ENCODE measurements at places on chromosomes 7 and 10.
A peak's percentile ranks its signal among the peaks of the same experiment; 100 is the strongest.

DNA sequence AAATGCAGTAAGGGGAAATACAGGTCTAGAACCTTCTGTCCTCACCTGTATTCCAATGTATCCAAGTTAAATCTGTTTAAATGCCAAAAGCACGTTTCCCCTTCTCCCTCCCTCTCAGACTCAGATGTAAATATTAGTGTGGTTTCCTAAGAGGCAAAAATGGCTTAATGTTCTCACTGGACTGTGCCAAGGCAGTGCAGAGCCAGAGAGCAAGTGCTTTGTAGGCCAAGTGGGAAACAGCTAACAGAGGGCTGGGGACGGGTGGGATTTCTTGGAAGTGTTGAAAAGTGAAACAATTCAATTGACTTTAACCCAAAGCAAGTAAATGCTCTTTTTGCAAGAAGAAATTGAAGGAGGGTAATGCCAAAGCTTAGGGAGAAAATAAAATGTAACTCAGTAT, 103.1 kb downstream of the GSAP start:
- DNase-seq = no peak

- DNase-seq = no peak
These were observed 243.8 kb downstream of the DYNC1I1 start for GRCh38 chr7:96016056-96016586.

DNA sequence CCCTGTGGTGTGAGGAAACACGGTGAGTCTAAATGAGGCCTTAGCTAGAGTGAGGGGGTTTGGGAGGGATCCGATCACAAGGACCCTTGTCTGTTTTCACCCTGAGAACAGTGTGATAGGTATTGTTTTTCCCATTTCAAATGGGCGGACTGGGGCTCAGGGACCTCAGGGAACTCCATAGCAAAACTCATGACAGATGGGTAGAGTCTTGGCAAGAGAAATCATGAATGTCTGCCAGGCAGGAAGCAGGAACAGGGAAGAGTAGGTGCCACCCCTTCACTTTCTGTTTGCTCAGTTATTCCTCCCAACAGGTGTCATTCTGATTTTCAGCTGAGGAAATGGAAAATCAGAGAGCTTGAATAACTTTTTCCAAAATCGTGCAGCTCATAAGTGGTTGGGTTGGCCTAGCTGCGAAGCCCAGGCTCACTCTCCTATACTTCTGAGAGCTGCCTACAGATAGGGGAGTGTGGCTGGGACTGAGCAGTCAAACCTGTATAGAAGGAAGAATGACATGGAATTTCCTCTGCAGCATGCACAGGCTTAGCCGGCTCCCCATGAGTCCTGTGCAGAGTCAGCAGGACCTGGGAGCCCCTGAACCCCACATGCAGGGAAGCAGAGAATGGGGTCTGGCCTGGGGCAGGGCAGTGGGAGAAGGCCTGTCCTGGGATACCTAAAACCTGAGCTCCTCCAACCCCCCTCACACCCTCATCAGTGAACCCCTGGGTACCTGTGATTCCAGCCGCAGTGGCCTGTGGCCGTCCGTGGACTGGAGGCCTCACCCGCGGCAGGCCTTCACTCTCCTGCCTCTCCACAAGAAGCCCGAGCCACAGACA, 17.6 kb upstream of the C10orf105 start:
- DNase-seq = no peak

GRCh38 chr10:4058514-4059029, 273.6 kb upstream of the KLF6 start:
- DNase-seq = no peak

GRCh38 chr7:135147341-135147898, 452 bp upstream of the TMEM140 start:
- no peak for DNase-seq

- DNase-seq = no peak
These were observed 24.0 kb downstream of the TMEM209 start for GRCh38 chr7:130181263-130181605.

GRCh38 chr10:110737886-110738634, 93.9 kb downstream of the RBM20 start:
- DNase-seq = no peak

- no peak for DNase-seq
These were observed 326.0 kb downstream of the BICC1 start for GRCh38 chr10:58838561-58839208.

- no peak for DNase-seq
These were observed 2.6 kb upstream of the CAV1 start for GRCh38 chr7:116522247-116522646.

DNA sequence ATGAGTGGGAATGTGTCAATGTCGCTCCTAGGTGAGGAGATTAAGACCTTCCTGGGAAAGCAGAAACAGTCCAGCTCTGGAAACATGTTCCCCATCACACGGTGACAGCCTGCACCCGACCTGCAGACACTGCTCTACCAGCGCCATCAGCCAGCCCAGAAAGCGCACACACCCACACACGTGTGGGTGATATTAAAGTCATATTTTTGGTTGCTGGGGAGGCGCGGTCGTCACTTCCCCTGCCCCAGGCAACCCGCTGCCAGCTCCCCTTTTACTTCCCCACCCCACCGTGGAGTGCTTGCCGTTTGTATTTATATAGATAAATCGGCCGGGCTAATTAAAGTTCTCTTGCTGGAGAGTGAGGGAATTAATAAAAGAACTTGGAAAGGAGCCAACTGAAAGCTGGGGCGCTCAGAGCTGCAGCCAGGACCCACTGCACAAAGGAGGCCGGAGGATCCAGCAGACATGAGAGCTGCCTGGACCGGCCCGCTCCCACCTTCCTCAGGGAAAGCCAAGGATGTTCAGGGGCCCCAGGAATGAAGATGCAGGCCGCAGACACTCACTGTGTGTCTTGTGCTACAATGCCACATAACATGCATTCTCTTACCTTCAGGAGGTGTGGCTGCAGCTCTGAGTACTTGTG, 145.2 kb upstream of the UNC5B start:
- no peak for DNase-seq

- DNase-seq = peak; percentile 25
These were observed 830 bp downstream of the RAB18 start for GRCh38 chr10:27504808-27505460.

DNA sequence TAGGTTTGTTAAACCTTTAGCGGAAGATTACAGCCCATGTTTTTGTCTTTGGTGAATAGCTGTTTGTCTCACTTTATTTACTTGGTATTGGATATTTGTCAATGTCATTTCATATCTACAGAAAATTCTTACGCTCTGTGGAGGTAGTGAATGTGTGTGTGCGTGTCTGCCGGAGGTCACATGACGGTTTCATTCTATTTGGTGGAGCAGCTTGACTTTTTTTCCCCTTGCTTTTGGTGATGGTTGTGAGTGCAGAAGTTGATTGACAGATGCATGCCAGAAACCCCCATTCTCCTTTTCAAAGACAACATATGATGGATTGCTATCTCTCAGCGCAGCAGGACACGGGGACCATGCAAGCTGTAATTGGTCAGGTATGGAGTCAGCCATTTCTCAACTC, at the start of gene POU6F2:
TSS of gene POU6F2 (plus strand) at position 225 of the 400 bp plus-strand sequence. CDS start at position 270, 45 bp downstream.
- DNase-seq = no peak

GRCh38 chr7:77337456-77337990, 78.6 kb downstream of the GSAP start:
- DNase-seq = no peak

DNA sequence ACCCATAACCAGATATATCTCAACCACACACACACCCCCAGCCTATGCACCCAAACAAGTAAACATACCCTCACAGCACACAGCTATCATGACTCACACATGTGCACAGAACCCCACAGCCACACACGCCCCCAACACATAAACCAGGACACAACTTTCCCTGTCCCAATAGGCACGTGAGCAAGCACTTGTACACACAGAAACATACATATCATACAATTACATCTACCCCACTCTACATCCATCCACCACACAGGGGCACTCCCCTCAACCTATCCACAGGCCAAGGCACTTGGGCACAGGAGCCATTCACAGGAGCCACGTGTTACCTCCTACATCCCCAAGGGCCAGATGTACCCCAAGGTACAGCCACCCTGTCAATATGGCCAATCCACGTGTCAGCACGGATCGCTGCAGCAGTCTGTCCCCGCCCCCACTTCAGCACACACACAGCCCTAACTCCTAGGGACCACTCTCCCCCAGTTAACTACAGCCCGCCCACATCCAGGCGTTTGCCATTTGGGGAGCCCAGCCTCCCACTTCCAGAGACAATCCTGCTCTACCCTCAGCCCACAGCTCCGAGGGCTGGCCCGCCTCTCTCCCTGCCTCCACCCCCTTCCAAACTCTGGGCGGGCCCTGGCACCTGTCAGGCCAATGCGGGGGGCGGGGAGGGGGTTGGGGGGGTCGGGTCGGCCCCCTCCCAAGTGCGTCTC, 163.5 kb downstream of the SH3PXD2A start:
- DNase-seq = no peak

- DNase-seq = peak; percentile 59
These were observed 24.0 kb downstream of the ELFN1 start for GRCh38 chr7:1693991-1694524.

- no peak for DNase-seq
These were observed 3.5 kb upstream of the CCL24 start for GRCh38 chr7:75817116-75817515.

DNA sequence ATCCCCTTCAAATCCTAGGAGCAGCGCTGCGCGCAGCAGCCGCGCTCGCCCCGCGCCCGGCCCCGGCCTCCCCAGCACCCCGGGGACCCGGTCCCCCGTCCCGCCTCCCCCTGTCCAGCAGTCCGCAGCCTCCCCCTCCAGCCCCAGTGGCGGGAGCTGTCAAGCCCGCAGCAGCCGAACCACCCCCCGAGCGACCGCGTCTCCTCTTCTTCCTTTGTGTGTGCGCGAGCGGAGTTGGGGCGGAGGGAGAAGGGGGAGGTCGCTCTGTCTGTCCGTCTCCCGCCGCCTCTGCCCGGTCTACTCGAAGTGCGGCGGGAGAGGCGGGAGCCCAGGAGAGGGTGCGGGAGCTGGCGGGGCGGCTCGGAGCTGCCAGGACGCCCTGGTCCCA, 375 bp upstream of the CHN2 start:
- DNase-seq = no peak

DNA sequence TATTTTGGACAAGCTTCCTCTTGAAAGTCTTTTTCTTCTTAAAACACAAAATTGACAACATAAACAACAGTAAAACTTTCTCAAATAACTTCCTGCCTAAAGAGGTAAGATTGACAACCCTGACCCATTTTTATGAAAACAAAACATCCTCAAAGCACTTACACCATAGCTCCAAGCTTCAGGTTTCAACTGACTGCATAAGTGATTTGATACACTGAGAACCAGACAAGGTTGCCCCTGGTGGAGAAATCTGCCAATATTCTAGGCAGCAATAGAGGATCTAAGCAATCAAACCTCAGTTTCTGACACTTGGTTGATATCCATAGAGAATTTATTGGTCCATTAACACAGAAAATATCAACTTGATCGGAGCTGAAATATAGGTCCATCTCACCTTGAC, 147.8 kb downstream of the ELAPOR2 start:
- DNase-seq = no peak

DNA sequence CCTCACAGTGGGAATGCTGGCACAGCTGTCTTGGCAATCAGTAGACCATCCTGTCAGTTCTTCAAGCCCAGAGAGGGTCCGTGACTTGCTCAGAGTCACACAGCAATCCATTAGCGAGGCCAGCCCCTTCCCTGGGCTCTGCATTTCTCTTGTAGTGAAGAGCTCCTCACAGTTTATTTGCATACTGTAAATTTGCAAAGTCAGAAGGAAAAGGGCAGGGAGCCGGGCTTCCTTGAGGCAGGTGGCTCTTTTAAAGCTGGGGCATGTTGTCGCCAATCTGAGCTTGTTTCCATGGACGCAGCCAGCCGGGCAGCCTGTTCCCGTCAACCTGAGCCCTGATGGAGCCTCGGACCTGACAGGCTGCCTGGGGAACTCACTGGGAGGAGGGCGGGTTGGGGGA, 123.4 kb downstream of the CUX1 start:
- DNase-seq = no peak

DNA sequence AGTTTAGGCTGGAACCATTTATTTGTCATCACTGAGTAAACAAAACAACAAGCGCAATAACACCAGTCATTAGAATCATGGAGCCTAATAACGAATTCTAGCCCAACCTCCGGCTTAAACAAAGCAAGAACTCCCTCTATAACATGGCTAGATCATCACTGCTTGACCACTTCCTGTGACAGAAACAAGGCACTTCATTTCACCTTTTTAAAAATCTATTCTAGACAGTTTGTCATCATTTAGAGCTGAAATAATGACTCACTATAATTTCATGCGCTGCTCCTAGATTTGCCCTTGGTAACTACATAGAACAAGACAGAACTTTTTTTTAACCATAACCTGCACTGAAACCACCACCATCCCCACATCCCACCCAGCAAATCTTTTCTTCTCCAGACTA, 81.3 kb downstream of the OSBPL3 start:
- no peak for DNase-seq

- DNase-seq = no peak
These were observed 55.5 kb upstream of the SYPL1 start for GRCh38 chr7:106167439-106168136.

- DNase-seq = no peak
These were observed 2.3 kb downstream of the CELF2 start for GRCh38 chr10:11019724-11020547.

DNA sequence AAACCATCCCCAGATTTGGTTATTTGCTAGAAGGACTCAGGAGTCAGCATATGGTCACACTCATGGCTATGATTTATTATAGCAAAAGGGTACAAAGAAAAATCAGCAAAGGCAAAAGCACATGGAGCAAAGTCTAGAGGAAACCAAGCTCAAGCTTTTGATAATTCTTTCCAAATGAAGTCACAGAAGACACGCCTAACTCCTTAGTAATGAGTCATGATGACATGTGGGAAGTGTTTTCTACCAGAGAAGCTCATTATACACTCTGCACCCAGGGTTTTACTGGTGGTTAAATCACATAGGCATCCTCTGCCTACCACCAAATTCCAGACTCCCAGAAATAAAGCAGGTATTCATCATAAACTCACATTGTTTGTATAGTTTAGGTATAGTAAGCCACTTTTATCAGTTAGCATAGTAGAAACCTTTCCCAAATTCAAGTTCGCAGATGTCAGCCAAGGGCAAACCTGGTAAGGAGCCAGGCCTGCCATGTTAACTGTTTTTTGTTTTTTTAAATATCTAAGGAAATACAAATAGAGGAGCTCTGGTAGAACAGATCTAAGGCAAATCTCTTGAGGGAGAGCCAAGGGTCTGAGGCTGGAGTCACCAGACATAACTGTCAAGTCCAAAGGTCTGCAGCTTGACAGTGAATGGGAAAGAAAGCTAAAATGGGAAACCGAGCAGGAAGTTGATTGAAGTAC, 15.4 kb upstream of the HIBADH start:
- DNase-seq = no peak

GRCh38 chr10:131978366-131978765, 3.4 kb downstream of the BNIP3 start:
- DNase-seq = no peak

DNA sequence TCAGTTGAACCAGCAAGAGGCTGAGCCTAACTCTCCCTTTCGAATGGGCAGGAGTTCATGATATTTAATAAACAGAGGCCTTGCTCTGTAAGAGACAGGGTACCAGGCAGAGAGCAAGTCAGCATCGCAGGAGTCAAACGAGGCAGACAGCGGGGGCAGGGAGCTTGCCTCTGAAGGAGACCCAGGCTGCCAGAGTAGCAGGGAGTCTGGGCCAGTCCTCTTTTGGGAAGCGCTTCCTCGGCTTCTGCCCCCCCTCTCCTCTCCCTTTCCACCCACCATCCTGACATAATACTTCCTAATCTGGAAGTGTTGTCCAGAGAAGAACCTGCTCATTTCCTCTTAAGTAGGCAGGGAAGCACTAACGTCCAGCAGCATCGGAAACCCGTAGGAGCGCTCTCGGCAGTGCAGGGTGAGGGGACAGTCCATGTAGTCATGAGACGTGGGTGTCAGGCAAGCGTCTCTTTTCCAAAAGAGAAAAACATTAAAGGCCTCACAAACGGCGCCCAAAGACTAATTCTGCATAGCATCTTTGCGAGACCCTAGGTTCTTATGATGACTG, 171.1 kb downstream of the EGFR start:
- DNase-seq = no peak

- no peak for DNase-seq
These were observed 17.5 kb upstream of the TEX36 start for GRCh38 chr10:125700355-125700911.

All from globus pallidus (tissue), 1 donor.